ENCODE measurements at places on chromosomes 1 and 21. TPM values are rescaled to one million over a fixed set of nuclear protein-coding genes. Genes with fewer than 3 reads are reported as not detected.

DNA sequence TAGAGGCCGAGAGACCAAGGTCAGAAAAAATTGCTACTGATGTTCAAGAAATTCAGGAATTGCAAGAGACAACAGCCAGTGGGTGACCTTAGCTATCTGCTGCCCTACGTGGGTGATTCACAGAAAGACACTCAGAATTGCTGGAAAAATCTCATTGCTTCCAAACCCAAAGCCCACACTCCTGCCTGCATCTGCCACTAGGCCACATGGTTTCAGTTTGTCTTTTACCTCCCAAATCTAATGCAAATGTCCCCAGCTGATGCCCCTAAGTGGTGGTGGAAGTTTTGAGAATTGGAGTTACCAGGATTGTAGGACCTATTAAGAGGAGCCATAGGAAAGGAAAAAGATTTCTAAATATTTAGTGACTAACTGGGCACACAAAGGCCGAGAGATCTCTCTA, 341.5 kb upstream of the CHRM3 start:
- DNase-seq, result no peak

GRCh38 chr1:215076322-215076721, 6.2 kb upstream of the KCNK2 start:
- no peak for DNase-seq

DNA sequence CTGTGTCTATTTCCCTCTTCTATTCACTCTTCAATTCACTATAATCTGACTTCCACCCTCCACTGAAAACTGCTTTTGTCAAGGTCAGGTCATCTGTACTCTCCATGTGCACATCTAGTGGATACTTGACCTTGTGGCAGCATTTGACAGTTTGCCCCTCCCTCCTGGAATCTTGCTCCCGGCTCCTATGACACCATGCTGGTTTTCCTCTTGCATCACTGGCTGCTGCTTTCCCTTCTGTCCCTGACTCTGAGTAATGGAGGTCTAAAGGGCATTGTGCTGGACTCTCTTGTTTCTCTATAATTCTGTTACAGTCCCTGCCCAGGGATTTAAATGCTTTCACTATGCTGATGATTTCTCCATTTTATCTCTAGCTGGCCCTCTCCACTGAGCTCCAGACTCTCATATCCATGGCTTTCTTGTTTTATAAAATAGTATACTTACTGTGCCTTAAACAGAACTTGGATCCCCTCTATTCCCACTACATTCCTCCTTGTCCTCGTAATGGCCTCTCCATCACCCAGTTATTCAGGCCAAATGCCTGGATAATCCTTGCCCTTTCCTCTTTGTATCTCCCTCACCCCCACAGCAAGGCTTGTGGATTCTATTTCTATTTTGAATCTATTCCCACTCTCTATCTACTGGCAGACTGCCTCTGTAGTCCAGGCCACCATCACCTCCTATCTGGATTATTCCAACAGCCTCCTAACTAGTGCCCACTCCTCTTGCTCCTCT, 36.8 kb upstream of the PODN start:
- peak; percentile 33 for DNase-seq

GRCh38 chr1:180836449-180836848, 76.2 kb upstream of the KIAA1614 start:
- no peak for DNase-seq

- no peak for DNase-seq
Observed at GRCh38 chr1:89102021-89102420, 23.9 kb downstream of the GBP2 start.

GRCh38 chr1:17907999-17908398, 152.9 kb downstream of the ACTL8 start:
- DNase-seq, result no peak

GRCh38 chr1:183101081-183101480, 77.9 kb downstream of the LAMC1 start:
- DNase-seq, result no peak

GRCh38 chr1:64969305-64970046, 3.1 kb upstream of the JAK1 start:
- DNase-seq, result no peak

- no peak for DNase-seq
Observed at GRCh38 chr1:56915960-56916359, 49.9 kb downstream of the C8B start.

DNA sequence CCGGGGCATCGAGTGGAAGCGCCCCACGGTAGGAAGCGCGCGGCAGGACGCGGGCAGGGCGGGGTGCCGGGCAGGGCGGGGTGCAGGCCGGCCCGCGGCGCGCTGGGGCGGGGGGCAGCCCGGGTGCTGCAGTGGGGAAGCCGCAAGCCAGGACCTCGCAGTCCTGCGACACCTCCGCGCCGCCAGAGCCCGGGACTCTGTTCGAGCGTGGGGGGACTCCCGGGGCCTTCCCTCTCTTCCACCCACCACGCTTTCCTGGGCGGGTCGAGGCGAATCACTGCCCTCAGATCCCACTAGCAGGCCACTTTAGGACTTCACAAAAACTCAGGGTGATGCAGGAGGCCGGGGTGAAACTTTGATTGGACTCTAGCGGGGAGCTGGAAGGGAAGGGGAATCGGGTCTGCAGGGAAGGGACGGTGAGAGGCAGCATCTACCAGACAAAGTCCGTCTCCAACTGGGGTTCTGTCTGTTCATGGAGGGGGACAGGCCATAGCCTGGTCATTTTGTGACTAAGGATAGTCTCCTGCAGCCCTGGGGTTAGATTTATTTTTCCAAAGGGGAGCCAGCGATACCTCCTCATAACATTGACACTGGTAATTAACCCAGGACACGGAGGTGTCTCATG, 623 bp downstream of the CAPN2 start:
- DNase-seq, result no peak

- DNase-seq, result no peak
Observed at GRCh38 chr1:234598974-234599616, 10.9 kb downstream of the IRF2BP2 start.

GRCh38 chr1:208640295-208640694, 396.1 kb upstream of the PLXNA2 start:
- no peak for DNase-seq

- DNase-seq, result no peak
Observed at GRCh38 chr1:55559161-55559611, 344.0 kb upstream of the USP24 start.

DNA sequence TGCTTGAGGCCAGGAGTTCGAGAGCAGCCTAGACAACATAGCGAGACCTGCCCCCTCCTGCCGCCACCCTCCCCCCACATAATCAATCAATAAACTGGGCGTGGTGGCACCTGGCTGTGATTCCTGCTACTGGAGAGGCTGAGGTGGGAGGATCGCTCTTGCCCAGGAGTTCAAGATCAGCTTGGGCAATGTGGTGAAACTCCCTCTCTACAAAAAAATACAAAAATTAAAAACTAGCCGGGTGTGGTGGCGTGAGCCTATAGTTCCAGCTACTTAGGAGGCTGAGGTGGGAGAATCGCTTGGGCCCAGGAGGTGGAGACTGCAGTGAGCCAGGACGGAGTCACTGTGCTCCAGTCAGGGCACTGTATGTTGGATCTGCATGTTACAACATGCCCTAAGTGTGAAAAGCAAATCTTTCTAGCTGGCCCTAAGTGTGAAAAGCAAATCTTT, 7.0 kb upstream of the MDM4 start:
- DNase-seq, result no peak

DNA sequence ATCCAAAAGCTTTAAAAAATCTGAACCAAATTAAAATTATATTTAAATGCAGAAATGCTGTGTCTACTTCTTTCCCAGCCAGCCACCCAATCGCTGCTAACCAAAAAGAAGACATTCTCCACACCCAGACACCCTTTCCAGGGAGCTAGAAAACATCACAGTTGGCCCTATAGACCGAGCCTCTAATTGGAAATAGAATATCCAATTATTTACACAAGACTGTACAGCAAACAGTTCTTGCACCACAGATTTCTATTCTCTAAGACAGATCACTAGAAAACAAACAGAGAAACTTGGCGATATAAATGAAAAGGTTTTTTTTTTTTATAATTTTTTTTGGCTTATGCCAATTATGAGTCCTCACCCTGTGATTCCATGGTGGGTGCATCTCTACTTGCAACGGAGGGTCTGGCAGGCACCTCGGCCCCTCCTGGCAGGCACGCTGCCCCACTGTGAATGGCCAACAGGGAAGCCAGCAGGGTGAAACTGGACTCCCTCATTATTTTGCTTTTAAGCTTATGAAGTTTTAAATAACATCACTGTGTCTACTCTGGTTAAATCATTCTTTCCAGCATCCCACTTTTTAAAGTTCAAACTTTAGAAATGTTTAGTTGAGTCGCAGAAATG, 29.2 kb downstream of the BCAR3 start:
- DNase-seq, result no peak

DNA sequence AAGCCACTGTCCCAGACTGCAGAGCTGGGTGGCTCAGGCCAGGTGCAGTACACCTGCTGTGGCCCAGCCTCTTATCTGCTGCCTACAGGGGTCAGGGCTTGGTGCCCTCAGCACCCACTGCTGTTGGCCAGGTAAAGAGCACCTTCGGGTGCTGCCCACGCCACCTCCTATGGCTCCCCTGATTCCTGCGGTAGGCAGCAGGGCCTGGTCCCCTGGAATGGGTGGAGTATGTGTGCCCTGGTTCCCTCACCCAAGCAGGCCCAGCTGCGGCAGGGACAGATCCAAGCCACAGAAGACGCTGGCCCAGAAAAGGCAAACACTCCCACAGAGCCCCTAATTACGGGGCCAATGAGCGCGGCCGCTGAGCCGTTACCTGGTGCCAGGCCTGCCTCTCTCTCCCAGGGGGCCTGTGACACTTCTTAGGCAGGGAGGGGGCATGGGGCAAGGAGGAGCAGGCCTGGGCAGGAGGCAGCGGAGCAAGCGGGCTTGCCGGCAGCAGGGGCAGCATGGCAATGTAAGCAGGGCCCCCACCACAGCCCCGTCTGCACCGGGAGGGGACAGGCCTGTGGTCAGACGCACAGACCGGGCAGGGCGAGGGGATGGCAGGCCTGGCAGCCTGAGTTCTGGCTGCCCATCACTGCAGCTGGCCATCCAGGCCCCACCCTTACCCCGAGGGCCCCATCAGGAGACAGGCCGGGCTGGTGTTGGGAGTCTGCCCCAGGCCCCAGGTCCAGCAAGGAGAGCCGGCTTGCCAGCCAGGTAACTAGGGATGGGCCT, 19.0 kb downstream of the ESPN start:
- DNase-seq, result no peak

- DNase-seq, result peak; percentile 84
Observed at GRCh38 chr1:54347955-54348699, 58.1 kb downstream of the SSBP3 start.

DNA sequence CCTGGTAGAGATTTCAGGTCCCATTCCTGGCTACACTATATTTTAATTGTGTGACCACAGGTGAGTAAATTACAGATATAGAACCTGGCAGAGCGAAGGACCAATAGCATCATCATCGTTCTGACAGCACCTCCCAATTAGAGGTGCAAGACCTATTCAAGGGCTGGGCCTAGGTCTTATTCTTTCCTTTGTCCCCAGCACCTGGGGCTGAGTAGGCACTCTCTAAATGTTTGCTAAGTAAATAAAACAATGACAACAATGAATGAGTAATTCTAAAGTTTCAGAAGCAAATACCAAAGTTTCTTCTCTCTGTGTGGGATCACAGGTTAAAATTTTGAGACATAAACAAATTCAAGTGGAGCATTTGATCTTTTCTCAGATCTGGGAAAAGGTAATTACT, 32.7 kb downstream of the BEND5 start:
- no peak for DNase-seq

GRCh38 chr21:46559291-46559983, 45.4 kb downstream of the S100B start:
- DNase-seq, result no peak

- DNase-seq, result no peak
Observed at GRCh38 chr1:42593486-42594100, 64.6 kb upstream of the PPIH start.

DNA sequence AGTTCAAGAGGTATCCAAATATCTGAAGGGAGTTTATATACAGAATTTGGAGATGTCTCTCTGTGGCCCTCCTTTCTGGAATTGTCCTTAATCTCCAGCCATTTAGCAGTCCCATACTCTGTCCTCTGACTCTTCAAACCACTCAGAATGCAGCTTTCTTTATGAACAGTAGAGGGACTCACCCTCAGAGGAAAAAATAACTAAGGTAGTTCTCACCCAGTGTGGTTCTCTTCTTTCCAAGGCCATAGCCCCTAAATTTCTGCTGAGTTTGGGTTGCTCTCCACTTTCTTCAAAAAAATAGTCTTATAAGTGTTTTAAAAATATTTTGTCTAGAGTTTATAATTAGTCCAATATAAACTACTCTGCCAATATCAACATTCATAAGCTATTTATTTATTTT, 369.7 kb downstream of the MATN1 start:
- DNase-seq, result no peak

DNA sequence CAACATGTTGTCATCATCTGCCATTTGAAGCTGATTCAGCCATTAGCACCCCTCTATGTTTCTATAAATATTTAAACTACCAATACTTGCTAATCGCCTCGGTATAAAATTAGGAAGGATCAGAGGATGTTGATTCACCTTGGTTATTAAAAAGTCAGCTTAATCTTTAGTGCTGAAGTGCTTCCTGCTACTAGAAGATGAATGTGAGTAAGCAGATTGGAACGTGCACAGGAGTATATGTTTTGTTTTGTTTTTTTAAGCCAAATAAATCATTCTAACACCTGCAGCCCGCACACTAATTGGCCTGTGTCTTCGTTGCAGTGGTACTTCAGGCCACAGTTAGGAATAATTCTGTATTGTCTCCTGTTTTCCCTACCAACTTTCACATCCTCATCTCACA, 485.7 kb downstream of the AJAP1 start:
- no peak for DNase-seq

GRCh38 chr1:97157991-97158390, 436.4 kb downstream of the PTBP2 start:
- DNase-seq, result no peak

DNA sequence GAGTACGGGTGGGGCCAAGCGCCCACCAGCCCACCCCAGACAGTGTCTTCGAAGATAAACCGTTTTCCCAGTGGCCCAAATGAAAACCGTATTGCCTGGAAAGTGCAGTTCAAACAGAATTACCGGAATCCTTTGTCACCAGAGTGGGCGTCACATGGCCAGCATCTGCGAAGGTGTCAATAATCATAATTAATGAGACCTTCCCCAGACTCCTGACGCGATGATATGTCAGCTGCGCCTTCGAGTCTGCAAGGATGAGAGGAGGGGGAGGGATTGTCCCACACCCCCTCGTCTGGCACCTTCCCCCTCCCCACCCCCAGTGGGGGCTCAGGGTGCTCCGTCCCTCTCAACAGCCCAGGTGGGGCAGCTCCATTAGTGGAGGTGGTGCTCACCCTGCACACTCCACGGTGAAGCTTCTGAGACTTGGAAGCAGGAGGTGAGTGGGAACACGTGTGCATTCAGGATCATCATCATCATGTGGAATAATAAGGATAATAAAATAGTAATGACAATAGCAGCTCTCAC, 215.1 kb downstream of the PTPRU start:
- no peak for DNase-seq

FALEC gene
- total RNA-seq, result not detected

CENPF gene
- 67.9 TPM for total RNA-seq

CLCN6 gene
- total RNA-seq, result 8.4 TPM

GJA9 gene
- total RNA-seq, result 0.88 TPM

LRRIQ3 gene
- total RNA-seq, result 0.74 TPM

CLDN17 gene
- not detected for total RNA-seq

NTMT2 gene
- not detected for total RNA-seq

OR2T2 gene
- not detected for total RNA-seq

HFM1 gene
- total RNA-seq, result not detected

GOLT1A gene
- total RNA-seq, result 13.6 TPM

STK40 gene
- total RNA-seq, result 56.6 TPM

GIPC2 gene
- total RNA-seq, result 35.4 TPM

UMODL1 gene
- total RNA-seq, result 0.35 TPM

PODN gene
- total RNA-seq, result 9.1 TPM
